ENCODE measurements at places on chromosomes 1 and 21.

GRCh38 chr1:67958472-67958871 lies 92.0 kb downstream of the DIRAS3 start:
- DNase-seq: no peak

DNA sequence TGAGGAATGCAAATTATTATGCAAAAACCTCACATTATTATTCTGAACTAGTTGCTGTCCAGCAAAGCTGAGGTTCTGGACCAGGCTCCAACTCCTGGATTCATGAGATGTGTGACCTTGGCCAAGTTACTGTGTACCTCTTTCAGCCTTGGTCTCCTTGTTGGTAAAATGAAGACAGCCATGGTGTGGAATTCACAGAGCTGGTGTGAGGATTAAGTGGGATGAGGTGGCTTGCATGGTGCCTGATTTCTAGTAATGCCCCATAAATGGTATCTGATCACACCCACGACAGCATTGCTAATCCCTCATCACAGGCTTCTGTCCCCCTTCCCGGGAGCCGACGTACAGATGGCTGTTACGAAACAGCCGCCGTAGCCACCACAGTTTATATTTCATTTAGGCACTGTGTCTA lies 59.6 kb downstream of the PGBD5 start:
- DNase-seq: no peak

DNA sequence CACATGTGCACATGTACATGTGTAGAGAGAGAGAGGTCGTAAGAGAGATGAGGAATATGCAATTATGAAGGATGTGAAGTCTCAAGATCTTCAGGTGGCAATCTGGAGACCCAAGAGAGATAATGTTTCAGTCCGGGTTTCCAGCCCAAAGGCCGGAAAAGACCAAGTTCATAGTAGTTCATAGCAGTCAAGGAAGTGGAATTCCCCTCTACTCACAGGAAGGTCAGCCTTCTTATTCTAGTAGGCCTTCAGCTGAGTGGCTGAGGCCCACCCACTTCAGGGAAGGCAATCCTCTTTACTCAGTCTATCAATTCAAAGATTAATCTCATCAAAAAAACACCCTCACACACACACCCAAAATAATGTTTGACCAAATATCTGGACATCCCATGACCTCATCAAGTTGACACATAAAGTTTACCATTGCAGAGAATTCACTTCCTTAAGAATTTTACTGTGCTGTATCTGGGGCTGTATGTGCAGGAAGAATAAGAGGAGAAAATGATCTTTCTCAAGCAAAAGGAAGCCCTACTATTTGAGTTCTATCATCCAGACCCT lies 114.6 kb downstream of the TNFSF18 start:
- no peak for DNase-seq

- peak; percentile 59 for DNase-seq
Measured at GRCh38 chr1:84301004-84301784, at the start of gene SAMD13. Gene SAMD13, plus strand, starts transcription at chr1:84301708. Its CDS starts 1,527 bp downstream, at chr1:84303235.

GRCh38 chr1:85992791-85993190 lies 163.8 kb downstream of the COL24A1 start:
- DNase-seq: peak; percentile 40

GRCh38 chr1:99465176-99465900 lies 180.6 kb upstream of the PALMD start:
- no peak for DNase-seq

DNA sequence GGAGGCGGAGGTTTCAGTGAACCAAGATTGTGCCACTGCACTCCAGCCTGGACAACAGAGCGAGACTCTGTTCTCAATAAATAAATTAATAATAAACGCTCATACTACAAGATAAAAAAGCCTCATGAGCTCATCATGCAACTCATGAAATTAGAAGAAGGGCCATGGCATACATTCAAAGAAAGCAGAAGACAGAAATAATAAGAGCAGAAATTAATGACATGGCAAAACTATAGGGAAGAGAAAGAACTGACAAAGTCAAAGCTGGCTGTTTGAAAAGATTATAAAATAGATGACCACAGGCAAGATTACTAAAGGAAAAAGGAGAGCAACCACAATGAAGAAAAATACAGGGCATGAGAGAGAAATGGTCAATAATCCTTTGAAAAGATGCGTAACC lies 14.7 kb upstream of the FUCA1 start:
- no peak for DNase-seq

- no peak for DNase-seq
Measured at GRCh38 chr1:16092923-16093511, 19.6 kb upstream of the FAM131C start.

DNA sequence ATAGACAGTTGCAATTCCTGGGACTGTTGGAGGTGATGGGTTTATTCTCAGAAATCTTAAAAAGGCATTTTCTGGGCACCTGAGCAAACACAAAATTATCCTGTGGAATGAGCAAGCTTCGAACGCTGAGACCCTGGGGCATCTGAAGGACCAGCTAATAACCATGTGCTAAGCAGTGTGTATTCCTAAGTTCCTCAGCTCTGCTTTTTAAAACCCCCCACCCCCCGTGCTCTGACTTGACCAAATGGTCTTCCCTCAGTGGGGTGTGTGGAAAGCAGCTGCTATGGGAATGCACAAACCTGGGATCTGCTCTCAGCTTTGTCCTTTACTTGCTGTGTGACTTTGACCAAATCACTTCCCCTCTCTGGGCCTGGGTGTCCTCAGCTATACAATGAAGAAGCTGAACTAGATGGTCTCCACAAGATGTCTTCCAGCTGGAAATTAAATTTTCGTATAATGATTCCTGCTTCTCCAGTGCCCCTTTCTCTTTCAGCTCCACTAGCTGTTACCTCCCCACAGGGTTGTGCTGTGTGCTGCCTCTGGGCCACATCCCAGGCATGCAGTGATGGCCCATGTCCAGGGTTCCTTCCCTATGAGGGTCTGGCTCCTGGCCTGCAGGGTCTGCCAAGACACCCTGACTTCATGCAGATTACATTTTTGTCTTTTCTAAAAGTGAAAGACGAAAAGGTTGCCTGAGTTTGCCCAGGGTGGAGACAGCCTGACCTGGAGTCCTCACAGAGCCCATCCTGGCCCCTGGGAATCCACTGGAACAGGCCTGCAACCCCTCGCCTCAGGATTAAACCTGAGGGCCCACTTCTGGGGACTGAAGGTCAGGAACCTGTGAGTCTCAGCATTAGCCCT lies 14.9 kb upstream of the CD247 start:
- no peak for DNase-seq

DNA sequence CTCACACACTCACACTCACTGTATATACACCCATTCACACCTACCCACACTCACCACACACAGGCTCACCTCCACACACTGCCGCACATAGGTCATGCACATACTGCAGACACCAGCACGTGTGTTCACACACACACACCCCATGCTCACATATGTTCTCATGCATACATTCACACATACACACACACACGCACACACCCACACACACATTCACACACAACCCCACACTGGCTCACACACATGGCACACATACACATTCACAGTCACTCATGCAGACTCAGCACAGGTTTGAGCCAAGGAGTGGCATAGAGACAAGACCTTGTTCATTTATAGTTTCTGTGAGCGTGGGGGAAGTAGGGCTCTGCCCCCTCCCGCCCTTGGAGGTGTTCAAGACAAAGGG lies 41.1 kb upstream of the SLC30A1 start:
- no peak for DNase-seq

- DNase-seq: no peak
Measured at GRCh38 chr1:226643177-226643576, 94.6 kb downstream of the STUM start.

DNA sequence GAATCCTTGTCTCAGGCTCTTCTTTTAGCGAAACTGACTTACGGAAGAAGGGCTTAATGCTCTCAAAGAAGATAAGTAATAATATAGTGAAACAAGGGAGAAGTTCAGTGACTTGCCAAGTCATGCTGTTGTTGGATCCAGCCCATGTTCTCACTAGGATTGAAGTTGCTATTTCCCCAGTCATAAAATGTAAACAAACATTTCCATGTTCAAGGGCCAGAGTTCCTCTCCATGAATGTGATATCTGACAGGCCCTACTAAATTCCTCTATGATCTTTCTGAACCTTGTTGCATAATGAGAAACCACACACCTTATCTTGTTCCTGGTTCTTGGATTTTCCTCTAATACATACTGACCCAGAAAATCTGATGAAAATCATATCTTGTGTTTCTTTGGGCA lies 876.5 kb upstream of the B3GALT2 start:
- no peak for DNase-seq

- no peak for DNase-seq
Measured at GRCh38 chr1:91697861-91698260, 188.1 kb downstream of the TGFBR3 start.

- DNase-seq: no peak
Measured at GRCh38 chr1:109749221-109749620, 8.4 kb upstream of the GSTM3 start.

DNA sequence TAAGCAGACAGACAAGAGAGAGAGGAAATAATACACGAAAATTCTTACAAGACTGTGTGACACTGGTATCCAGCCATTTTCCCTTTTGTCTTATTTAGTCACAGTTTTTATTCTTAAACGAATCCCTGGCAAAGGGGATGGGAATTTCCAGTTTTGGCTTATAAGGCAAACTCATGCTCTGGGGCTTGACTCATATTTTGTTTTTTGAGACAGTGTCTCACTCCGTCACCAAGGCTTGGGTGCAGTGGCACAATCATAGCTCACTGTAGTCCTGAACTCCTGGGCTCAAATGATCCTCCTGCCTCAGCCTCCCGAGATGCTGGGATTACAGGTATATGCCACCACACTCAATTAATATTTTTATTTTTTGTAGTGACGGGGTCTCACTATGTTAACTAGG lies 31.9 kb downstream of the PTGER3 start:
- DNase-seq: no peak

GRCh38 chr1:192763756-192764155 lies 45.1 kb upstream of the RGS2 start:
- no peak for DNase-seq

- DNase-seq: no peak
Measured at GRCh38 chr1:192277635-192278034, 39.2 kb upstream of the RGS21 start.

DNA sequence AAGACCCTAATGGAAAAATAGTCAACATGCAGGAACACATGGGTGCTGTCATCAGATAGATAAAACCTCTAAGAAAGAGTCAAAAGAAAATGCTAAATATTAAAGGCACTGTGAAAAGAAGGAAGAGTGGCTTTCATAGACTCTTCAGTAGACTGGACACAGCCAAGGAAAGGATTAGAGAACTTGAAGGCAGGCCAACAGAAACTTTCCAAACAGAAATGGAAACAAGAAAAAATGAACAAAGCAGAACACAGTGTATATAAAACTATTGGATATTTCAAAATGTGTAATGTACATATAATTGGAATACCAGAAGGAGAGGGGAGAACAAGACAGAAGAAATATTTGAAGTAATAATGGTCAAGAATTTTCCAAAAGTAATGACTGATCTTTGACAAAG lies 431.9 kb downstream of the MATN1 start:
- DNase-seq: no peak

DNA sequence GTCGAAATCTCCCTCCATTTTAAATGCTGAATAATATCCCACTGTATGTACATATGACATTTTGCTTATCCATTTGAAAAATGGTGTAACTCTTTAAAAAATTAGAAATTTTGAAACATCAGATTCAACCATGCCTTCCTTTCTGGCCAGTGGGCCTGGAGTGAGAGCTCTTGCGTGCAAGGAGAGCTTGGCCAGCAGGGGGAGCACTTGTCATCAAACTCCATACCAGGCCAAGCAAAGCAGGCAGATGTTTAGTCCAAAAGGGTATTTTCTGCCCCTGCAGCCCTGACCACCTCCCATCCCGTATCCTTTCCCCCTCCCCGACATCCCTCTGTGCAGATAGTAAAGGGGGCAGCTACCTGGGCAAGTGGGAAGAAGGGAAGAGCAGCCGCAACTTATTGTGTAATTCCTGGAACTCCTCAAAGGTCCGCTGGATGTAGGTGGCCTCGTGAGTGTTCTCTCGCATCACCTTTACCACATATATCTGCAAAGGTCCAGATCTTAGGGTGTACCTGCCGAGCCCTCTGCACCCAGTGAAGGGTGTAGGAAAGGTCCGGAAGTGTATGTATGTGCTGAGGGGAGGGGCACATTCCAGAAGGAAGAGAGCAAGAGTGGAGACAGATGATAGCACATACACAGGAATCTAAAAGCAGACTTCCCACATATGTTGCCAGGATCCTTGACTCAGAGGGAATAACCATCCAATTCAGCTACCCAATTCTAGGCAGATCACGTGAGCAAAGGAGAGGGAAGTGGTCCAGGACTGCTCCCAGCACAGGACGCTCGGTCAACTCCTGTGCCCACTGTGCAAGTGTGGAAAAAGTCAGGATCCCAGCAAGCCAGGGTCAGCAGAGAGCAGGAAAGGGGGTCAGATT lies 19.9 kb upstream of the PPP1R15B start:
- DNase-seq: peak; percentile 83

DNA sequence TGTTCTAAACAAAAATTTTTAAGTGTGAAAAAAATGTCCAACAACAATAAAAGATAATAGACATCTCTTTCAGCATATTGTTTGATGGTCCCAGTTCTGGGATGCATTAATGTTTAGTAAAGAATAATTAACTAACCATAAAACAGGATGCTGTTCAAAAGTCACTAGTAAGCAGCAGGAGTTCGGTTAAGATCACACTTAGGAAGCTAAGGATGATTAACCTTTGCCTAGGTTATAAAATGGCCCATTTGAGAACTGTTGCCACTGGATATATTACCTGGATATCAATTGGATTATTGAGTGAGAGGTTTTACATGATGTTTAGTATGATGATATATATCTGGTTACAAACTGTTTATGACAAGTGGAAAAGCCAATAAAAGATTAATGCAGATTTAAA lies 171.7 kb downstream of the ATG4C start:
- DNase-seq: no peak

GRCh38 chr1:19429611-19430010 lies 55.7 kb downstream of the CAPZB start:
- no peak for DNase-seq

DNA sequence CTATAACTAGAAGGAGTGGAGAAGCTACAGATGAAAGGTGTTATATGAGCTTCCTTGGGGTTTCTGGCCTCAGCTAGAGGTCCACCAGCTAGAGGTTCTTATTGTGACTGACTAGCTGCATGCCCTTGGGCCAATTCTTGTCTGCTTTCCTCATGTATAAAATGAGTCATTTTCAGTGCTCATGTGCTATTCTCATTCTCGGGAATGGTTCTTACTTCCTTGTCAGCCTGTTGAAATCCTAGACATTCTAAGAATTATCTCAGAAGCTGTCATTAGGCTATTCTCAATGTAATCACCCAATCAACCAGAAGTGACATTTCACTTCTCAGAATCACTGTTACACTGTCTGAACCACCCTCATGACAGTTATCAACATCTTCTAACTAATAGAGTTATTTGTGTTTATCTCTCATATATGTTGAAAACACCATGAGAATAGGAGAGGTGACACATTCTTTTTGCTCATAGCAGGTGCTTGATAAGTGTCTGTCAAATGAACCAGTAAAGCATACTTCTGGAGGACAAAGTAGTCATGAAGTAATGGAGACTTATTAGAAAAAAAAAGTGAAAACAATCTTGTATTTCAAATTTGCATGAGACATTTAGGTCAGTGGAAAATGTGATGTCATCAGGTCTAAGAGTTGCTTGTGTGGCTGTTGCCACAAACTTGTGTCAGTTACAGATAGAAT lies 122.8 kb upstream of the IVNS1ABP start:
- no peak for DNase-seq
